Peyer's patch (tissue), 4 donors: ENCODE measurements at places on chromosomes 5 and 9. TPM values are rescaled to one million over a fixed set of nuclear protein-coding genes. Genes with fewer than 3 reads are reported as not detected.

IL13 gene
- not detected for total RNA-seq

MOB3B gene
- total RNA-seq: 24.8 TPM

- H3K27ac ChIP-seq: no peak overlapping the region
- no peaks in the 10 kb centered on the region for H3K4me1 ChIP-seq
- no peak overlapping the region for H3K4me3 ChIP-seq
- H3K27me3 ChIP-seq: no peaks in the 10 kb centered on the region
- H3K36me3 ChIP-seq: no peaks in the 10 kb centered on the region
- DNase-seq: no peak
Measured at GRCh38 chr5:88150747-88151146, 117.9 kb downstream of the TMEM161B start.

HRH2 gene
- 0.83 TPM for total RNA-seq

- no peaks in the 10 kb centered on the region for H3K4me1 ChIP-seq
- H3K4me3 ChIP-seq: no peak overlapping the region
- no peak for DNase-seq
Measured at GRCh38 chr5:88805151-88805784, 77.7 kb downstream of the MEF2C start.
